ENCODE measurements at places on chromosomes 7 and 10. TPM values are rescaled to one million over a fixed set of nuclear protein-coding genes. Genes with fewer than 3 reads are reported as not detected.

ITGB8 gene
- 2.1 TPM for total RNA-seq

SPDYE16 gene
- 2.9 TPM for total RNA-seq

GRCh38 chr10:103595933-103596726, 102.6 kb downstream of the NEURL1 start:
- DNase-seq: no peak

GRCh38 chr10:58622246-58622645, 109.6 kb downstream of the BICC1 start:
- DNase-seq: no peak

GRCh38 chr10:87703771-87704170, 44.1 kb downstream of the PAPSS2 start:
- no peak for DNase-seq

GRCh38 chr7:38428041-38428440, 154.6 kb upstream of the TARP start:
- no peak for DNase-seq

GRCh38 chr10:100637785-100638184, 102.0 kb downstream of the HIF1AN start:
- DNase-seq: no peak
